ENCODE measurements at places on chromosomes 1 and 21.

GRCh38 chr1:217484871-217485270, 146.0 kb downstream of the GPATCH2 start:
- no peak overlapping the region for H3K4me3 ChIP-seq
- no peaks in the 10 kb centered on the region for H3K27me3 ChIP-seq
- DNase-seq, result no peak
- no peak overlapping the region for H3K27ac ChIP-seq
- H3K4me1 ChIP-seq, result no peaks in the 10 kb centered on the region

DNA sequence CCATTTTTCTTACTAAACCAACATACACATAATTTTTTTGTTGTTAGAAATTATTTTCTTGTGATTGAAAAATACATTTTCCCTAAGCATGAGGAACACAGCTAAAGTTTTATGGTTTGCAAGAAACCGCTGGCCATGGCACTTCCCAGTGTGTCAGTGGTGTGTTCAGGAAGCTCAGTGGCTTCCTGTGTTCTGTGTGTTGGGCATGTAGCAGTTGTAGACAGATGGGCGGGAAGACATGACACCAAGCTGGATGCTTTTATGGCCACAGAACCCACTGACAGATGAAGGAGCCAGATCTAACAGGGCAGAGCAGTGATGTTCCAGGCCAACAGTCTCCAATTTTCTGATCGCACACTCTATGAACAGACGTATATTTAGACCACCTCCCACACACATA, 119.8 kb downstream of the GALNT2 start:
- no peaks in the 10 kb centered on the region for H3K27me3 ChIP-seq
- DNase-seq, result no peak
- H3K4me1 ChIP-seq, result no peaks in the 10 kb centered on the region
- H3K4me3 ChIP-seq, result no peak overlapping the region
- H3K36me3 ChIP-seq, result no peaks in the 10 kb centered on the region

- H3K4me3 ChIP-seq, result peak overlapping the region; percentile 64
- H3K27me3 ChIP-seq, result no peaks in the 10 kb centered on the region
- DNase-seq, result peak; percentile 53
Measured at GRCh38 chr1:212608959-212609700, 569 bp downstream of the ATF3 start.

- H3K36me3 ChIP-seq, result no peaks in the 10 kb centered on the region
- H3K27ac ChIP-seq, result no peak overlapping the region
- no peak for DNase-seq
- H3K4me1 ChIP-seq, result no peaks in the 10 kb centered on the region
Measured at GRCh38 chr1:87294633-87295032, 34.0 kb upstream of the LMO4 start.

DNA sequence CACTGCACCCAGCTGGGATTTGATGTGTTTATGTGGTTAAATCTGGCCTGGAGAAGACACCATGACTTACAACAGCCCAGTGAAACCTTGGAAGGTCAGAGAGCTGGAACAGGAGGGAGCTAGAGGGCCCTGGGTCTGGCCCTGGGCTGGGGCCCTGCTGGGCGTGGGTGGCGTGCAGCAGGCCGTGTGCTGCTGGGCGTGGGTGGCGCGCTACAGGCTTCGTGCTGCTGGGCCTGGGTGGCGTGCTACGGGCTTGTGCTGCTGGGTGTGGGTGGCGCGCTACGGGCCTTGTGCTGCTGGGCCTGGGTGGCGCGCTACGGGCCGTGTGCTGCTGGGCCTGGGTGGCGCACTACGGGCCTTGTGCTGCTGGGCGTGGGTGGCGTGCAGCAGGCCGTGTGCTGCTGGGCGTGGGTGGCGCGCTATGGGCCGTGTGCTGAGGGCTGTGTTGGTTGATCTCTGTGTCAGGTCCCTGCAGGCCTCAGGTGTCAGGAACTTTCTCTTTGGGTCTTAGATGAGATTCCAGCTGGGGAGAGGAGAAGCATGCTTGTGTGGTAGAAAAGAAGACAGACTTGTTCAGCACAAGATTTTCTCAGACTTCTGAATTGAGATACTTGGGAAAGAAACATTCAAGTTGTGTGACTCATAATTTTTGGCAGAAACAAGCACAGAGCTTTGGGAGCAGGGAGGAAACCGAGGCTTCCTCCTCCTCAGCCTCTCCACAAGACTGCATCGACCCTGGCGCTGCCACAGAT, 66.0 kb downstream of the COL18A1 start:
- H3K27ac ChIP-seq, result no peak overlapping the region
- no peaks in the 10 kb centered on the region for H3K36me3 ChIP-seq
- no peaks in the 10 kb centered on the region for H3K4me1 ChIP-seq
- H3K4me3 ChIP-seq, result no peak overlapping the region

- H3K4me1 ChIP-seq, result peaks cover 37% of the 10 kb centered on the region
- DNase-seq, result no peak
- H3K36me3 ChIP-seq, result no peaks in the 10 kb centered on the region
- no peaks in the 10 kb centered on the region for H3K27me3 ChIP-seq
- H3K27ac ChIP-seq, result no peak overlapping the region
- no peak overlapping the region for H3K4me3 ChIP-seq
Measured at GRCh38 chr1:27528818-27529703, 39.1 kb upstream of the WASF2 start.

GRCh38 chr1:99672038-99672437, 26.1 kb downstream of the PALMD start:
- H3K27ac ChIP-seq, result no peak overlapping the region
- H3K36me3 ChIP-seq, result no peaks in the 10 kb centered on the region
- no peak for DNase-seq
- peak overlapping the region; percentile 28 for H3K4me3 ChIP-seq

DNA sequence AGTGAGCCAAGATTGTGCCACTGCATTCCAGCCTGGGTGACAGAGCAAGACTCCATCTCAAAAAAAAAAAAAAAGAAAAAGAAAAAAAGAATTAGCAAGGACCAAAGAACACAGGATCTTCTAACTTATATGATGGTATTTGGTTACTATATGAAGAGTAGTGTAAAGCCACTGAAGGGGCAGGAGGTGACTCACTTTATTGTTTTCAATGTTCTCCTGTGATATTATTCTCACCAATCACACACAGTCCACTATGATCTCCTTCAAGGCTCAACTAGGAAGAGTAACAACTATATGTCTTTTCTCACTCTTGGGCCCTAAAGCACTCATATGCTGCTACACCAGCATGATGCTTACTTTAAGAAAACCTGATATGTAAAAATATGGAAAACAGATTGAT, 26.7 kb downstream of the RC3H1 start:
- no peak overlapping the region for H3K27ac ChIP-seq
- no peaks in the 10 kb centered on the region for H3K4me1 ChIP-seq
- H3K4me3 ChIP-seq, result no peak overlapping the region
- DNase-seq, result no peak
- H3K36me3 ChIP-seq, result peaks cover 32% of the 10 kb centered on the region
- H3K27me3 ChIP-seq, result no peaks in the 10 kb centered on the region

- H3K4me3 ChIP-seq, result no peak overlapping the region
- H3K4me1 ChIP-seq, result peaks cover 10% of the 10 kb centered on the region
- no peak overlapping the region for H3K27ac ChIP-seq
- no peaks in the 10 kb centered on the region for H3K27me3 ChIP-seq
- DNase-seq, result no peak
Measured at GRCh38 chr1:74699331-74699730, 25.7 kb upstream of the ERICH3 start.

GRCh38 chr1:46134660-46135331, 2.4 kb upstream of the PIK3R3 start:
- H3K4me1 ChIP-seq, result peaks cover 30% of the 10 kb centered on the region
- no peaks in the 10 kb centered on the region for H3K27me3 ChIP-seq
- H3K36me3 ChIP-seq, result no peaks in the 10 kb centered on the region
- no peak overlapping the region for H3K27ac ChIP-seq
- DNase-seq, result no peak

DNA sequence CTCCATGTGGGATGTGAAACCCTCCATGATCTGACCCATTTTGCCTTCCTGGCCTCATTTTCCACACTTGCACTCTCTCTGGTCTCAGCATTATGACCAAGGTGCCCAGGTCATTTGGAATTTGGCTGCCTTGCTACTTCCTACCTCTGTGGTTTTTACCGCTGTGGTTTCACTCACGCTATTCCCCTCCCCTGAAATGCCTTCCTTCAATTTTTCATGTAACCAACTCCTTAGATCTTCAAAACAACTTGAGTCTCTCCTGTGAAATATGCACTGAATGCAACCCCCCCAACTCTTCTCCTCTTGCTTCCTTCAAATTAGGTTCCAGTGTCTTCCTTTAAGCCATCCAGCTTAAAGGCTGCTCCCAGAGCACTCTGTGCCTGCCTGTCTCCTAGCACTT, 50.1 kb downstream of the PHC2 start:
- H3K4me1 ChIP-seq, result peaks cover 23% of the 10 kb centered on the region
- no peak overlapping the region for H3K27ac ChIP-seq
- no peak overlapping the region for H3K4me3 ChIP-seq
- H3K27me3 ChIP-seq, result no peaks in the 10 kb centered on the region
- DNase-seq, result no peak

DNA sequence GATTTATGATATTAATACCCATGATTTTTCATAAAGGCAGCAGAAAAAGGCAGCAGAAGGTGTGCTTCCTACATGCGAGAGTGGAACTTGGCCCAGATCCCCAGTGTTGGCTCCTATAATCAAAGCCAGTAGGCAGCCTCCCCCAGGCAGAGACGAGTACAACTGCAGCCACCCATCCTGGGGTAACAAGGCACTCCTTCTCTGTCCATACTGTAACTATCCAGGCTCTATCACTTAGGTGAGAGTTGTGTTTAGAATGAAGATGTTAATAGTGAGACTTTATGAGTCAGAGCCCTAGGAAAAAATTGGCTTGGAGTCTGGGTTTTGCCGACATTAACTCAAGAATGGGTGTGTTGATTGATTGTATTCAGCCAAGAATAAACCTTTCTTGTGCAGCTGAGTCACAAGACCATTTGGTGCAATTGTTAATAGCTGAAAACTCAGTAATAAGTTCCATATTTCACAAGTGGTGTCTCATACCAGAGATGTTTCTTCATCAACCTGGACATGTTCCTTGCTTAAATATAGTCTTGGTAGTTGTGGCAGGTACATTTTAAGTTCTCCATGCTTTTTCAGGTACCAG, 322.3 kb downstream of the DUSP10 start:
- H3K4me3 ChIP-seq, result no peak overlapping the region
- no peaks in the 10 kb centered on the region for H3K4me1 ChIP-seq
- no peak for DNase-seq
- H3K27ac ChIP-seq, result no peak overlapping the region
- H3K27me3 ChIP-seq, result no peaks in the 10 kb centered on the region

DNA sequence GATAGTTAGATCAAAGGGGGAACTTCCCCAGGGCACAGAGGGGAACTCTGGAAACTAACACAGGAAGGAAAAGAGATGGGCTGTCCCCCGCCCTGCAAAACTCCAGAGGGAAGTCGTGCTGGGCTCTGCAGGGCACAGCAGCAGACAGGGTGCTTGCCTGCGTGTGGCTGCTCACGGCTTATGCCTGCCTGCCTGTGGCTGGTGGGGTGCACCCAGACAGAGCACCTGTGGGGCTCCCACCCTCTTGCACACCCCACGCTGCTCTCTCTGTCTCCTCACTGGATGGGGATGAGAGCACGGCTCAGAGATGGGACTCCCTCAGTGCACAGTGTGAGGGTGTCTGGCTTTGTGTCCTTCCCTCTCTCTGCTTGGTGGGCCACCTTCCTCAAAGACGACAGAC, 13.5 kb upstream of the ETV3L start:
- H3K27ac ChIP-seq, result no peak overlapping the region
- DNase-seq, result no peak
- no peak overlapping the region for H3K4me3 ChIP-seq
- no peaks in the 10 kb centered on the region for H3K27me3 ChIP-seq
- H3K4me1 ChIP-seq, result peaks cover 12% of the 10 kb centered on the region
- H3K36me3 ChIP-seq, result no peaks in the 10 kb centered on the region

DNA sequence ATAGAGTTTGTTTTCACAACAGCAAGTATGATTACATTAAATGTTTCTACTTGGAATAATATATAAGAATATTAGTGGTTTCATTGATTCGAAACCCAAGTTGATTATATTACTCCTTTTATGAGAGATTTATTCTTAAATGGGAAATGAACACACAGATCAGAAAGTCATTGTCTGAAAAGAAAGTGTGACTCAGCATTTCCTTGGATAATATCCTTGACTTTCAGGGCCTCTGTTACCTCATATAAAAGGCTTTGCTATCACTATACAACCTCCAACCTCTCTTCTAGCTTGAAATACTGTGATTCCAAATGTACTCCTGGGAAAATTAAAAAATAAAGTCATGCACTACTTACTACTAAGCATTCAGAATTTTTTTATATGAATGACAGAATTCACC, 295.3 kb upstream of the LYPLAL1 start:
- no peak overlapping the region for H3K27ac ChIP-seq
- no peaks in the 10 kb centered on the region for H3K4me1 ChIP-seq
- H3K4me3 ChIP-seq, result no peak overlapping the region
- no peak for DNase-seq
- H3K36me3 ChIP-seq, result no peaks in the 10 kb centered on the region
- H3K27me3 ChIP-seq, result no peaks in the 10 kb centered on the region

DNA sequence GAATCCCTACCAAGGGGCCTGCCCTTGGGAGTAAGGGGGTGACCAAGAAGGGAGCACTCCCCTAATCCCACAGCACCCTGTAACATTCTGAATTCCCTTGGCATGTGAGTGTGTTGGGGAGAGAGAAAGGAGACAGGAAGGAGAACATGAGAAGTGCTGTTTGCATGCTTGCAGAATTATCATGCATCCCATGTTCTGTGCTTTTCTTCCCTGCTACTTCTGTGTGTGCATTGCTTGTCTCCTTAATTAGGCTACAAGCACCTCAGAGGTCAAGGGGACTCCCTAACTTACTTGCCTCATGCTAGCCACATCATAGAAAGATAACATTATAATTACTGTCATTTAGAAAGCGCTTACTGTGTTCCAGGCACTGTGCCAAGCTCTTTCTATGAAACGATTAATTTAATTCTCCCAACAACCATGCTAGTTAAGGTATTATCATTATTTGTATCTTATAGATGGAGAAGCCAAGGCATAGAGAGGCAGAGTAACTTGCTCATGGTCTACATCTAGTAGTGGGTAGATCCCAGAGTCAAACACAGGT, 11.1 kb downstream of the NOS1AP start:
- no peak overlapping the region for H3K27ac ChIP-seq
- no peaks in the 10 kb centered on the region for H3K36me3 ChIP-seq
- H3K4me3 ChIP-seq, result no peak overlapping the region
- DNase-seq, result no peak
- no peaks in the 10 kb centered on the region for H3K27me3 ChIP-seq

GRCh38 chr1:30415171-30415940, 308.0 kb downstream of the MATN1 start:
- H3K27ac ChIP-seq, result no peak overlapping the region
- DNase-seq, result no peak
- H3K36me3 ChIP-seq, result no peaks in the 10 kb centered on the region
- no peak overlapping the region for H3K4me3 ChIP-seq
- peaks cover 5% of the 10 kb centered on the region for H3K4me1 ChIP-seq

DNA sequence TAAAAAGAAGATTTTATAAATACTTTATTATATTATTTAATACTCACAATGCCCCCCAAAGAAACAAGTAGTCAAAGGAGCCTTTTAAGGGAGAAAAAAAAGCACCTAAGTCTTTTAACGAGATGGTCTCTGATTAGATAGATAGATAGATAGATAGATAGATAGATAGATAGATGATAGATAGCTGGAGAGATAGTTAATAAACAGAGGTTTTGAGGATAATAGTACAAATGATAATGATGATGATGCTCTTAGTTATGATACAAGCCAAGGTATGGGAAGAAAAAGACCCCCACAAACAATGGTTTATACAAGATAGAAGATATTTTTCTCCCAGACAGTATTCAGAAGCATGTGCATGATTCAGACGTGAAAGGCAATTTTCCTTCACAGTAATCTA, 14.6 kb upstream of the EDEM3 start:
- H3K4me3 ChIP-seq, result no peak overlapping the region
- DNase-seq, result no peak
- H3K36me3 ChIP-seq, result no peaks in the 10 kb centered on the region
- peaks cover 14% of the 10 kb centered on the region for H3K4me1 ChIP-seq
- H3K27ac ChIP-seq, result no peak overlapping the region
- H3K27me3 ChIP-seq, result no peaks in the 10 kb centered on the region

Data from Karpas-422 (cell line).